ENCODE measurements at places on chromosomes 4 and X.

GRCh38 chr4:39068907-39069306 is 6.9 kb downstream of the KLHL5 start:
- no peak for DNase-seq

DNA sequence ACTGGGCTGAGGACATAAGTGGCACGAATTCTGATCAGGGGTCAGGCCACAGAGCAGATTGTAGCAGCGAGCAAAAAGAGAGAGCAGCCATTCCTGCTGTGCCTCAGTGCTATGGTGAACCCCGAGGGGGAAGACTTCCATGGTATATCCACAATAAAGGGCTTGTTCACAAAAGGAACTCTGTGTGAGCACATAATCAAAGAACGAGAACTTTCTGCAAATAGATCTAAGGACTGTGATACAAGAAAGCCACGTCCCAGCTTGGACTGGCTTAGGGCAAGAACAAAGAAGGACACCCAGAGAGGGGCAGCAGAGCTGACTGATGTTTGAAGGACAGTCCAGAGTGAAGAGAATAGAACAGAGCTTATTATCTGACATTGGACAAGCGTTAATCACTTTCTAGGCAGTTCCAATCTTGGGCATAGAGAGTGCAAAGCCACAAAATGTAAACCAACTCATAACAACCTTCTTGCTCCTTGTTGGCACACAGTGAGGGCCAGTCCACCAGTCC is 24.0 kb downstream of the PPEF2 start:
- DNase-seq: no peak

DNA sequence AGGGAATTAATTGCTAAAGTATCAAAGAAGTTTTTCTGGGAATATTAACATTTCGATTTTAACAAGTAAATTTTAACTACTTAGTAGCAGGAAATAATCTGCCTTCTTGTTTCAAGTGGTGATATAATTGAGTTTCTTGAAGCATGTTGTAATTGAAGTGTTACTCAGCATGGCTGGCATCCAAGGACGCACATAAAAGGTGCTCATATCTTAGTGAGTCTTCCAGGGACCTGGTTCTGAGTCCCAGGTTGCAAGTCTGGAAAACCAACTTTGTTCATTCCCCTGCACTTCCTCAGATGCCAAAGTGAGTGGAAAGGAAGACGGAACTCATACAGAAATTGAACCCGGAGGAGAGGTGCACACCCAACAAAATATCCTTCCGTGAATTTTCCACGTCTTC is 399.6 kb downstream of the NLGN4X start:
- no peak for DNase-seq

GRCh38 chrX:8586953-8587352 is 122.3 kb downstream of the VCX3B start:
- DNase-seq: no peak

GRCh38 chrX:104482757-104483156 is 83.2 kb upstream of the IL1RAPL2 start:
- no peak for DNase-seq

DNA sequence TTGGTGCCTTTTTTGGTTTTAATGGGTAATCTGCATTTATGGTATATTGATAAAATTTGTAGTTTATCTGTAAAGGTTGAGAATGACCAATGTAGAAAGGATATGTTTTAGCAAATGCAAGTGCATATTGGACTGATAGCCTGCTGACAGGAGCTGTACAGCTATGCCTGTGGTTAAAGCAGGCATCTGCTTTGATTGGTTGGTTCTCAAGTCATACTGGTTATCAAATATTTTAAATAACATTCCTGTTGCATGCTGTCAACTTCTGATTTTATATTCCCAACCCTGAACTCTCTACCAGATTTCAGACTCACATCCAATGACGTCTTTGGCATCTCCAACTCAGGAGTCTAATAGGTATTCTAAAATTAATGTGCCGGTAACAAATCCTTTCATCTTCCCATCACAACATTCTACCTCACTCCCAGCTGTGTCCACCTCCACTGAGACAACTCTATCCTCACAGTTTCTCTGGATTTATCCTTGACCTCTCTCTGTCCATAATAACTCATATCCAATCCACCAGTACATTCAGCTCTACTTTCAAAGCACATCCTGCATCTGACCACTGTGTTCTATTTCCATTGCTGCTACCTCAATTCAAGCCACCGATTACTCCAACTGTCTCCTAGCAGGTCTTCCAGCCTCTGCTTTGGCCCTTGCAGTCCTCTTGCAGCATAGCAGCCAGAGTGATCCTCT is 125.7 kb downstream of the CAMK2D start:
- no peak for DNase-seq

DNA sequence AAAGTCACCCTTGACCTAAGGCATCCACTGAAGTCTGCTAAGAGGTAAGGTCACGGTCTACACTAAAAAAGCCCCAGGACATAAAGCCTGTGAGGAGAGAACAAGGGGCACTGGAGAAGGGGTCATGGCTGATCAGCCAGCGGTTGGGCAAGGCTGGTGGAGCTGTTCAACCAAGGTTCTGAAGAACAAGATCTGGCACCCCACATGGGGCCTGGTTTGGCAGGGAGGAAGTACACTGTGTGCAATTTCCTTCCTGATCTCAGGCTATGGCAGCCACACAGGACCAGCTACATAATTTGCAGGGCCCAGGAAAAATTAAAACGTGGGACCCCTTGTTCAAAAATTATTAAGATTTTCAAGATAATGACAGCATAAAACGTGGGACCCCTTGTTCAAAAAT is 14.1 kb upstream of the BRS3 start:
- DNase-seq: no peak

DNA sequence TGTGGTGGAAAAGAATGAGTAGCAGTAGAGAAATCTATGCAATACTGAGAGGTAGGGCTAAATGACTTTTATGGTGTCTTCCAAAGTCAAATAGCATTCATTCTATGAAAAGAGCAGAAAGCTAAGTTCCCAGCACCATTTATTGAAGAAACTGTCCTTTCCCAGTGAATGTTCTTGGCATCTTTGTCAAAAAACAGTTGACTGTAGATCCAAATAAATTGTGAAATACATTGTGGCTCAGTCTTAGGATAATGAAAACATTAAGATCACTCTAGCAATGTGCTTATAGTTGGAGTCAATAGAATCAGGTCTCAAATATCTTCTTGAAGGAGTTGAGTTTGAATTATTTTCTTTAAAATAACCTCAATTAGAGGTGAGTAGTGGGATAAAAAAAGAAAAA is 19.4 kb downstream of the AREG start:
- DNase-seq: no peak

DNA sequence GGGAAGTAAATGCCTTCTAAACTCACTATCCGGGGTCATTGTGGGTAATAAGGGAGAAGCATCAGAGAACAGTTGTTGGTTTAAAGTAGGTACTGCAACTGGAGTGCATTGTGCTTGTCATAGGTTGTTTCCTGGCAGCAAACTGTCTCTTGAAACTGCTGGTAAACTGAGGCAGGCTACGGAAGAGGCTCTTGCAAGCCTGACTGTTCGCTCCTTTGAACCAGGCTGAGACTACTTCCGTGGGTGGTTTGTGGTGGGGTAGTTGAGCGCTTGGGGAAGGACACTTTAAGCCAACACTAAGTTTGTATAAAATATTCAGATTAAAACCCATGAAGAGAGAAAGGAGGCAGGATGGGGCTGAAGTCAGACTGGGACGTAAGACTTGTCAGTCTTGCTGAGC is 45.2 kb upstream of the WDR1 start:
- DNase-seq: no peak

DNA sequence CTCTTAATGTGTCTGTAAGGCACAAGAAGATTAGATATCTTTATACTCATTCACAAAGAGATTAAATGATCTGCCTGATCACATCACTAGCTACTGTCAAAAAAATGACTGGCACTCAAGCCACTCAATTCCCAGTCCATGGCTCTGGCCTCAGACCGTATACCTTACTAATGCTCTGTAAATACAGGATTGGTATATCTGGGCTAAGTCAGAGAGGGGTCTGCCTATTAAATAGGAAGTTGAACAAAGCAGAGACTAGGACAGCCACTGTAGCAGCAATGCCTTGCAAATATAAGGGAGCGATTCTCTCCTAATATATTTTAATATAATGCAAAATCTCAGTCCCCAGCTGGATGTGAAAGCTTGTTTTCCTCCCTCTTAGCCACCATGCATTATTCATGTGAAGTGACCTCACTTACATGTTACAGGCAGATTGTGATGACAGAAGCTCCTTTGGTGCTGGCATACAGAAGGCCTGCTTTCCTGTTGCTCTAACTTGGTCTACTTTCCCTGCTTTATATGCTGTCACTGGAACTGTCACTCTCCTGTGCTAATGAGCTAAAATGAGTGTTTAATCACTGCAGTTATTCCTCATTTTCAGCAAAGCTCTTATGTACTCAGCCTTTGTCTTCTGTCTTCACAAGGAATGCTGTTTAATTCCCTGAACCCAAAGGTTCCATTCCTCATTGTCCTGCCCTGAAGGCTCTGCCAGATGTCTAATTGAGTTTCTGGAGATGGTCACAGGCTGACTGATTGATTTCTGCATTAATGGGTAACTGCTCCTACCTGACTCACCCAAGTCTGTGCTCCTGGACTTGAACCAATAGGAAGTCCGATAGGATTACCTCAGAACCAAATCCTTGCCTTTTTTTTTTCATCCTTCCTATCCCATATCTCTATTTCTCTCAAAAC is 578.2 kb downstream of the KLHL13 start:
- DNase-seq: no peak

DNA sequence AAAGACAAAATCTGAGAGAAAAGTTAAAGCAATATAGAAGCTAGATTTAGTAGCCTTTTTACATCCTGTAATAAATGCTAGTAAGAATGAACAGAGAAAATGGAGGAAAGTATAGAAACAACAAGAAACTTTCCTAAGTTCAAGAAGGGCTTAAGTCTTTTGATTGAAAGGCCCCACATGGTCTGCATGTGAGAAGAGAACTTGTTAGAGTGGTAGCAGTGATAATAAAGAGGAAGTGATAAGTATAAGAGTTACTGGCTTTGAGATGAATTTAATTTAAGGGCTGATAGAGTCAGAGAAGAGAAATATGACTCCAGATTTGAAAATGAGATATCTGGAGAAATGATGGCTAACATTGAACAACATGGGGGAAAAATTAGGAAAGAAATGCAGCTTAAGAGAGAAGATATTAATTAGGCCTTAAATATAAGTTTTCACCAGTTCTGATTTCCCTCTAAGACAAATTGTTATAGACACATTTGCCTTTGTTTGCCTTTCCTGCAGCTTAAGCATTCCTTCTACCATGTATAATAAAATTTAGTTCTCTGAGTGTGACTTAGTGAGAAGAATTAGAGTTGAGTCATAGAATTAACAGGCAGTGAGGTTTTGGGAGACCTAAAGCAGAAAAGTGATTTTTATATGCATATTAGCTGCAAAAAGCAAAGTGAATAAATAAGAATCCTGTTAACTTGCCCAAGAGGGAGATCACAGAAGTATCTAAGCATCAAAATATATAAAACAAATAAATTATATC is 18.4 kb downstream of the ZFX start:
- DNase-seq: no peak

- no peak for DNase-seq
Measured at GRCh38 chr4:167883266-167883665, 209.1 kb upstream of the ANXA10 start.

DNA sequence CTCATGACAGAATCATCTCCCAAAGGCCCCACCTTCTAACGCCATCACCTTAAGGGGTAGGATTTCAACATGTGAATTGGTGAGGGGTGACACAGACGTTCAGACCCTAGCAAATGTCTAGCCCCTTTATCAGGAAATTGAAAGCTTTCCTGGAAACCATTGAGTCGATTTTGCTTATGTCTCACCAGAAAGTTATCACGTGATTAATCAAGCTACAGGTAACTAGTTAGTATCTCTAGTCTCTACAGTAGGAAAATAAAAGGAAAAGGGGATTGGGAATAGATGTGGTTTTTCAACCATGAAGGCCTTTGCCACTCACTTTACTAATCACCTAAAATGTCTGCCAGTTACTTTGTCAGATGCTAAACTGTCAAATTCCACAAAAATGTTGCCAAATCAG is 1133.0 kb downstream of the PDHA2 start:
- DNase-seq: no peak

- DNase-seq: no peak
Measured at GRCh38 chr4:183200453-183200852, 101.4 kb downstream of the WWC2 start.

- DNase-seq: no peak
Measured at GRCh38 chr4:140258476-140258875, 104.5 kb upstream of the MAML3 start.

DNA sequence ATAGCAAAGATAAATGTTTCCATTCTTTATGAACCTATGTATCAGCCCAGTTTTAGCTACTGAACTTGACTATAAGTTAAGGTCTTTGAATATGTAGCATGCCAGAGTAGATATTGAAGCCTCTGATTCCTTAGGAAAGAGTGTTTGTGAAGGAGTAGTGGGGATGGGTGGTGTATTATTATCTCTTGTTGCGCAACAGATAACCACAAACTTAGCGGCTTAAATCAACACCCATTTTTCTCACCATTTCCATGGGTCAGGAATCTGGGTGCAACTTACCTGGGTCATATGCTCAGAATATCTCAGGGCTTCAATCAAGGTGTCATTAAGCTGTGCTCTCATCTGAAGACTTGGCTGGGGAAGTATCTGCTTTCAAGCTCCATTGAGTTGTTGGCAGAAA is 251.4 kb upstream of the PUDP start:
- DNase-seq: no peak

GRCh38 chrX:86237482-86237881 is 89.2 kb downstream of the DACH2 start:
- DNase-seq: no peak

DNA sequence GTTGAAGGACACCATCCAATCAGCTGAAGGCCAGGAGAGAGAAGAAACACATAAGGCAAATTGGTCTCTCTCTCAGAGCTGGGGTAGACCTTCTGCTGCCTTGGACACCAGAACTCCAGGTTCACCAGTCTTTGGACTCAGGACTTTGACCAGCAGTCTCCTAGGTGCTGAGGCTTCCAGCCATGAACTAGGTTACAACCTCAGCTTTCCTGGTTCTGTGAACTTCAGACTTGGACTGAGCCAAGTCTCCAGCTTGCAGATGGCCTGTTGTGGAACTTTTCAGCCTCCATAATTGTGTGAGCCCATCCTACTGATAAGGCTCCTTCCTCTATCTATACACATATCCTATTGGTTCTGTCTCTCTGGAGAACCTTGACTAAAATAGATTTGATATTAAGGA is 20.6 kb upstream of the BBS12 start:
- DNase-seq: no peak

- peak; percentile 44 for DNase-seq
Measured at GRCh38 chrX:68732906-68733493, 85.5 kb downstream of the STARD8 start.

DNA sequence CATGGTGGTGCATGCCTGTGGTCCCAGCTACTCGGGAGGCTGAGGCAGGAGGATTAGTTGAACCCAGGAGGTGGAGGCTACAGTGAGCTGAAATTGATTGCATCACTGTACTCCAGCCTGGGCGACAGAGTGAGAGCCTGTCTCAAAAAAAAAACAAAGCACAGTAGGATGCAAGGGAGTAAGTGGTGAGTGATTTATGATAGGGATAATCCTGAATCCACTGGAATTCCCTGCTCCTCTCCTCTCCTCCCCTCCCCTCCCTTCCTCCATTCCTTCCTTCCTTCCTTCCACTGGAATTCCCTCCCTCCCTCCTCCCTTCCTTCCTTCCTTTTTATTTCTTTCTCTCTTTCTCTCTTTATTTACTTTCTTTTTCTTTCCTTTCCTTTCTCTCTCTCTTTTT is 40.9 kb upstream of the NKRF start:
- no peak for DNase-seq

All from activated T-helper 1 cell treated with Interleukin-2 at 50 U/mL for 16 hours (primary cell).